Glutamatergic neuron (in vitro differentiated cells): ENCODE measurements at places on chromosomes 11 and 22. TPM values are rescaled to one million over a fixed set of nuclear protein-coding genes. Genes with fewer than 3 reads are reported as not detected.

The CHRM1 gene
- total RNA-seq: not detected

The FAM180B gene
- not detected for total RNA-seq

The LRRC56 gene
- total RNA-seq: 2.6 TPM

The MYOD1 gene
- total RNA-seq: not detected

The MYEOV gene
- total RNA-seq: not detected

The CSRP3 gene
- total RNA-seq: not detected

The PUS3 gene
- 12.6 TPM for total RNA-seq

The WNT11 gene
- 0.37 TPM for total RNA-seq

The CHRM4 gene
- 8.5 TPM for total RNA-seq

The UPB1 gene
- total RNA-seq: 0.37 TPM

The TRIM48 gene
- not detected for total RNA-seq

The ALKBH3 gene
- 30.4 TPM for total RNA-seq

The FAM111B gene
- 6.4 TPM for total RNA-seq

The FADD gene
- total RNA-seq: 23.1 TPM

The LDLRAD3 gene
- total RNA-seq: 59.9 TPM

The GAS2 gene
- 11.7 TPM for total RNA-seq

The CREB3L1 gene
- 6.1 TPM for total RNA-seq

The SULT4A1 gene
- total RNA-seq: 79.5 TPM

The PNPLA3 gene
- total RNA-seq: 14.7 TPM

The DEUP1 gene
- total RNA-seq: not detected

The CRKL gene
- 59.6 TPM for total RNA-seq

The RIMBP3B gene
- total RNA-seq: 0.07 TPM

The CABP7 gene
- 14.6 TPM for total RNA-seq

The OSBP gene
- total RNA-seq: 36.0 TPM

The MRGPRF gene
- 1.0 TPM for total RNA-seq
